CD4-positive, alpha-beta T cell treated with Interleukin-17A for 1 hour (primary cell): ENCODE measurements at places on chromosomes 6 and 20.

GRCh38 chr6:167554854-167555253 lies 230.0 kb downstream of the TTLL2 start:
- DNase-seq, result no peak

DNA sequence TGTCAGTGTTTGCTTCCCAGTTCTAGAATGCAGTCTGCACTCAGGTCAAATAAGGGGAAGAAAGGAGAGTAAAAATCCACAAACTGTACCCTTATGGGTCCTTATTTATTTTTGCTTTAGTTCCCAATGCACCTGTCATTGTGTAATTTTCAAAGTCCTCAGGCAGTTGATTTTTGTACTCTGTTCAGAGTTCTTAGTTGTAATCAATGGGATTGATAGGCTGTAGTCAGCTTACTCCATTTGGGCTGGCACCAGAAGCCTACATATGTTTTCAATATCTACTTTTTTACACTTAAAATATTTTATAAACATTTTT lies 18.6 kb downstream of the AIG1 start:
- DNase-seq, result no peak

DNA sequence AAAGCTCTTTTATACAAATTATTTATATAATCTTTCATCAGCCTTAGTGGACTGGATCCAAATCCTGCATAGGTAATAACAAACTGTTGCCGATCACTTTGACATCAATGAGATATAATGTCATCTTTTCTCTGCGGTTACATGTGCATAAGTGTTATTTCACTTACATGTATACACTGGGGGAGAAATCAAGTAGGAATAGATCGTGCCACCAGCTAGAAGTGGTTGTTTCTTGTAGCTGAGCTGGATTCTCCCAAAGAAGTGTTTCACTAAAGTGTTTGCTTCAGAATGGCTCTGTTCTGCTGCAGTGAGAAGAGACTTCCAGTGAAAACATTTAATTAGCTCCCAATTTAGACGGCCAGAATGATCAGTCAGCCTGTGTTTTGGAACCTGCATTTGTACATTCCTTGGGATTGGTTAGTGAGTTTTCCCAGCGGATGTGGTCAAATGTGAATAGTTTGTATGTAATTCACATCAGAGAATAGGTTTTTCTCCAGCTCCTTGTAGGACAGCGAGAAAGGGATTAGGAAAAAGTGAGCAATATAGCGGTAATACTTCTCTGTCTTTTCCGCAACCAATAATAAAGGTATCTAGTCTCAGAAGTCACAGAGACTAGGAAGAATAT lies 163.1 kb upstream of the CCN2 start:
- no peak for DNase-seq

GRCh38 chr6:142300758-142301650 lies 803 bp upstream of the ADGRG6 start:
- DNase-seq, result no peak

DNA sequence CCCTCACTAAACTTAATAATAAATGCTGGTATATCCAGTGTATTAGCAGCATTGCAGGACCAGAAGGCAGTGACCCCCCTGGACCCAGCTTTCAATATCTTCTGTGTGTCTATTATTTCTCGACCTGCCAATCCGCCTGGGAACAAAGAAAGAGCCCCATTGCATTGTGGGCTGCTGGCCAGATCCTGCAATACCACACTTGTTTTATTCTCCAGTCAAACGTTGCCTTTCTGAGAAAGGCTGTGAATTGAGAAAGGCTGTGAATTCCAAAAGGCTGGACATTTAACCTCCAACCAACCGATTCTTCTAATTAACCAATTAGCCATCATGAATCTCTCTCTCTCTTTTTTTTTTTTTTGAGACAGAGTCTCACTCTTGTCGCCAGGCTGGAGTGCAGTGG lies 1.5 kb upstream of the MTO1 start:
- no peak for DNase-seq

GRCh38 chr6:144855812-144856531 lies 570.8 kb downstream of the UTRN start:
- no peak for DNase-seq
